ENCODE measurements at places on chromosomes 2 and 18. TPM values are rescaled to one million over a fixed set of nuclear protein-coding genes. Genes with fewer than 3 reads are reported as not detected.

The DPP10 gene
- total RNA-seq: not detected

The CFC1 gene
- not detected for total RNA-seq

The NT5DC4 gene
- not detected for total RNA-seq

The MAP3K20 gene
- total RNA-seq: 20.5 TPM

The ZNF385B gene
- not detected for total RNA-seq

The GREB1 gene
- total RNA-seq: 0.09 TPM

The TSGA10 gene
- 1.0 TPM for total RNA-seq

The LYPD1 gene
- total RNA-seq: 104 TPM

The IL36RN gene
- not detected for total RNA-seq
